ENCODE measurements at places on chromosomes 3 and 15.
A peak's percentile ranks its signal among the peaks of the same experiment; 100 is the strongest.

DNA sequence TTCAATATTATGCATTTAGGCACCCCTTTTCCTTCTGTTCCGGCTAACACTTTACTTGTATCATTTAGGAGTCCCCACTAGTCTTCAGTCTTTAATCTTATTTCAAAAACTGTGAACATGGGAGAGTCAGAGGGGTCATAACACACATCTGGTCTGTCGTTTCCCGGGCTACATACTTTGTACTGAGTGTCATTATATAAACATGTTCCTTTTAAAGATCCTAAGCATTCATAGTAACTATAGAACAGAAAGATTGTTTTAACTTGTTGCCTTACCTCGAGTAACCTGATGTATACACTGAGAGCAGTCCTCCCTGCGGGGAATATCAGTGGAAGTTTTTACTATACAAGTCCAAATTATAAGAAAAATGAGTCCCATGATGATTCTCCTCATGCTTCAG, 78.2 kb upstream of the VEPH1 start:
- DNase-seq, result no peak

DNA sequence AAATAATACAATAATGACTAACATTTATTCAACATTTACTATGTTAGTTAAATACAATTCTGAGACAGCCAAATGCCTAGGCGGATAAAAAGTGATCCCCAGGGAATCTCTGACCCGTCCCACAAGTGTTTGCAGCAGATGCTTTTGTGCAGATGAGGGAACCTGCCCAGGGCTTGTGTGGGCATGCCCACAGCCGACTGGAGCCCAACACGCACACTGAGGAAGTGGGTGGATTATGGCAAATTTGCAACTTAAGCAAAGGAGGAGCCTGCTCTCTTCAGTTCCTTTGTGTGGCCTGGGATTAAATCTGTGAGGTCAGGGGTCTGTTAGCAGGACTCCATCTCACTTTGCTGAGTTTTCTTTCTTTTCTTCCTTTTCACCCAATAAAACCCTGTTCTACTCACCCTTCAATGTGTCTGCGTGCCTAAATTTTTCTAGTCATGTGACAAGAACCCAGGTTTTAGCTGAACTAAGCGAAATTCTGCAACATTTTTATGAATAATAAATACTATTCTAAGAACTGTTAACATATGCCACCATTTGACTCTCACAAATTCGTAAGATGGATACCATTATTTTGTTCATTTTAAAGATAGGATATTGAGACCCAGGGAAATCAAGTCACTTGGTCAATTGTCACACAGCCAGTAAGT, 13.9 kb upstream of the RTP1 start:
- DNase-seq, result peak; percentile 81

DNA sequence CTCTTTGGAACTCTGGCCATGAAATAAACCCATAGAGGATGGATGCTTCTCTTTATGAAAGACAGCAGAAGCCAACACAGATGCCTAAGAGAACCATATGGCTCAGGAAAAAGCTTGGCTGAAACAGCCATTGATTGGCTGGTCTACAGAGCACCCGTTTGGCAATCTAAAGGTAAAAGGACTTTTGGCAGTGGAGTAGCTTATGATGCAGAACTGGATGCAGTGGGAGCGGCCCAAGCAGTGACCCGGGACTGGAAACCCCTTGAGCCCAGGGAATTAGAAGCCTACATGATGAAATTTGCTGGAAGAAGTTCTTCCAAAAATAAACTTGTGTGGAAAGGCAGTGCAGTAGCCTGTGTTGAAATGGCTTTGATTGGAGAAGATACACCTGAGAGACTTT, 360.2 kb downstream of the NR2F2 start:
- no peak for DNase-seq

DNA sequence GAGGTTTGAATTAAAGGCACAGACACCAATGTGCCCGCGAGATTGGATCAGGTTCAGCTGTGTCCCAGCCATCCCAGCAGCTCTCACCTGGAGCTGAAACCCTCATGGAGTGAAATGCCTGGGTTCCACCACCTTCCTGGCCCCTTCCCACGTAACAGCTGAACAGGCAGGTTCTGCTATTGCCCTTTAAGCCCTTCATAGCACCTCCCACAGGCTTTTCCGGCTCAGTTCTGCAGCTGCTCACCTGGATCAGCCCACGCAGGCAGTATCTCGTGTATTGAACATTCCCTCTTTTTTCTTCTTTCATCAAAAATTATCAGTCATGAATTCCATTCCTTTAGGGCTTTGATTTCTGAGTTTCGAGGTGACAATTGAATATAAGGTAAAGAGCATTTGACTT, 129.8 kb downstream of the SLC9A9 start:
- DNase-seq, result no peak

DNA sequence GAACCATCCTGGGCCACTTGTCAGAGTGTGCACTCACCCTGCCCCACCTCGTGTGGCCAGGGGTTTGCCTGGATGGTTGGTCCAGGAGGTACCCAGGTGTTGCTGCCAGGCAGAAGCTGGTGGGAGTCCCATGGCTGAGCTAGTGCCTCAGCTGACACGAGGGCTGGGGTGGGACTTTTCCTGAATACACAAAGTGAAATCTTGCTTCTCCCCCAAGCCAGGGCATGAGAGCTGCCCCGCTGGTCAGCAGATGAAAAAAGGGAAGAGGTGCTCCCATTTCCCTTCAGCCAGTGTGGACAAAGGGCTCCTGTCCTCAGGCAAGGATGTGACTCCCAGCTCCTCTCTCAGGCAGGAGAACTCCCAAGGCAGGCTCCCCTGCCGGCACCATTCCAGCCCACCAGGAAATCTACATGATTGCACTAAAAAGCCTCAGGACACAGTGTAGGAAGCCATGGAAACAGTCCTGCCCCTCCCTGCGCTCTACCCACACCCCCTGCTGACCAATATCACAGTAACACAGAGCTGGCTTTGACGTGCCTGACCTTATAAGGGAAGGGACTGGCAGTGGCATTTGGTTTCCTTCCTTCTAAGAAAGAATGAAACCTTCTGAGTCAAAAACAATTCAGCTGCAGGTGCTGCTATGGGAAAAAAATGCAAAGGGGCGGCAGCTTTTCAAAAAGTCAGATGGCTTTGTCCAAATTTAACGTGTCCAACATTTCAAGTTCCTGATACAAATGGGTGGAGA, 33.9 kb downstream of the MYO5C start:
- peak; percentile 59 for DNase-seq
